Transverse colon (tissue), 4 donors: ENCODE measurements at places on chromosomes 7 and 10. TPM values are rescaled to one million over a fixed set of nuclear protein-coding genes. Genes with fewer than 3 reads are reported as not detected.
A peak's percentile ranks its signal among the peaks of the same experiment; 100 is the strongest.

DNA sequence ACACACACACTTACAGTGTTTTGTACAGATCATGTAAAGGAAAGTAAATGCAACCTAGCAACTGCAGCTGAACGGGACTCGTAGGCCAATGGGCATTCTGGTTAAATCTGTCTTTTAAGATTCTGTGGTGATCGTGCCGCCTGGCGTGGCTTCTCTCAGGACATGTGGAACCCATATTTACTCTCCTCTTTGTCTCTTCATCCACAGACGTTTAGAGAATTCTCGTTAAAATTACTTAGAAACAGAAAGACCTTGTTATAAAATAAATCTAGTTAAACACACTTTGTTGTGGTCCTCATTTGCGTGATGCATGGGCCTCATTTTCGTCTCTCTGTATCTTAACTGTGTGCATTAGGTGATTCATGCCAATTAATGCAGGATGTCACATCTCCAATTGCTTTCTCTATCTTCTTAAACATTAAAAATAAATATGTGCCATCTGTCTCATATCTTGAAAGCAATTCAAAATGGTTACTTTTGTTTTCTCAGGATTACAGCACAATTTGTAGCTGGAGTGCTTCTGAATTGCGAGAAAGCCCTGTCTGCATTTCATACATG is 11.5 kb downstream of the KLF6 start:
- H3K27me3 ChIP-seq: no peaks in the 10 kb centered on the region
- no peak overlapping the region for H3K4me3 ChIP-seq
- H3K4me1 ChIP-seq: peaks cover 30% of the 10 kb centered on the region
- H3K36me3 ChIP-seq: no peaks in the 10 kb centered on the region

DNA sequence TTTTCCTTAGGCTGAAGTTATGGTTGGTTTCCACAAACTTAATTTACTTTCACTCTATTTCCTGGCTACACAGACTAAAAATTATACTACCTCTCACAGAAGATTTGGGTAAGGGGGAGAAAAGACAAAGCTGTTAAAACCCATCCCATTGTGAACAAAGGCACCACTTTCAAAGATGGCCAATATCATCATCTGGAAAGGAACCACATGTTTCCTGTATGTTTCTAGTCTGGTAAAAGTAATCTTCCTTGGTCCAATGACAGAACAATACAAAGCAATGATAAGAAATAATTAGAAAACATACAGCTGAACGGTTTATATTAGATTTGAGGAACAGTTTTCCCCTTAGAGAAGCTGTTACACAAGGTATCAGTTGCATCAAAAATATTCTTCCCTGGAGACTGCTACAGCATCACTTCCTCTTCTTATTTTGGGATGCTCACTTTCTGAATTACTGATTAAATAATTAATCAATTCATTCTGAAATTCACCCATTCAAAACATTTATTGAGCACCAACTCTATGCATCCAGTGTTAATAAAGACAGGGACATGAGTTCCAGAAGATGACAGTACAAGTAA is 8.5 kb upstream of the SFR1 start:
- H3K36me3 ChIP-seq: no peaks in the 10 kb centered on the region
- no peak overlapping the region for H3K27ac ChIP-seq
- no peak for DNase-seq
- H3K4me1 ChIP-seq: peaks cover 16% of the 10 kb centered on the region
- no peaks in the 10 kb centered on the region for H3K27me3 ChIP-seq
- H3K4me3 ChIP-seq: no peak overlapping the region

- no peaks in the 10 kb centered on the region for H3K4me1 ChIP-seq
- no peak overlapping the region for H3K4me3 ChIP-seq
- H3K27me3 ChIP-seq: no peaks in the 10 kb centered on the region
- no peak for DNase-seq
Observed at GRCh38 chr7:125568799-125569198, 639.2 kb upstream of the POT1 start.

- peak overlapping the region; percentile 58 for H3K27ac ChIP-seq
- no peak overlapping the region for H3K4me3 ChIP-seq
- peaks cover 2% of the 10 kb centered on the region for H3K36me3 ChIP-seq
- DNase-seq: no peak
Observed at GRCh38 chr7:134908289-134908688, 78.0 kb upstream of the AGBL3 start.

DNA sequence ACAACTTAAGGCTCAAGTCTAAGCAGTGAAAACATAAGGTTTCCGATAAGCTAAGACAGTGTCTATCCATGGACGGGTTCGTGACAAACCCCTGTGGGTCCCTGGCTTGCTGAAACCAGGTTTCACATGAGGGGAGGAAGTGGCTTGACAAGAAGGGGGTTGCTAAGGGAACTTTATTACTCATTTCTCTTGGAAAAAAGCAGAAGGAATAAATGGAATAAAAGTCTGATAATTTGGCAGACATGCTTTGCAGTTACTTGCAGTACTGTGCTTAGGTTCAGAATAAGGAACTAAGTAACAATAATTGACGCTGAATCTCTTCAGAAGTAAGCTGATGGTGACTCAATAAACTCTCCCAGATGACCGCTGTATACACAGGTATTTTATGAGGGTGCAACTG is 34.7 kb downstream of the RBM17 start:
- no peaks in the 10 kb centered on the region for H3K27me3 ChIP-seq
- no peaks in the 10 kb centered on the region for H3K36me3 ChIP-seq
- no peak overlapping the region for H3K27ac ChIP-seq
- H3K4me3 ChIP-seq: no peak overlapping the region
- DNase-seq: no peak

CEP55 gene
- total RNA-seq: not detected

- no peaks in the 10 kb centered on the region for H3K4me1 ChIP-seq
Observed at GRCh38 chr10:47317251-47317650, 5.0 kb upstream of the GDF2 start.

DNA sequence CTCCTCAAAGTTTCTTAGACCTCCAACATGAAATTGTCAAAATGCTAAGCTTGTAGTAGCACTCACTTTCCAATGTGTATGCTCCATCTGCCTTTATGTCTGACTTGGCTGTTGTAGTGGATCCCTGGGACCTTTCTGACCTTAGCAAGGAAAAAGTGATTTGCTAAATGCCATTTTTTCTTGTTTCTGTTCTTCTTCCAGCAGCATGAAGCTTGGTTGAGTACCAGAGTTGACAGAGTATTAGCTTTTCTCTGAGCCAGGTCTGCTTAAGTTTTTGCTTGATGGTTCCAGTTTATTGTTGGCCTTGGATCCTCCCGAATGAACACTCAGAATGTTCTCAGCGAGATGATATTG is 168.7 kb downstream of the SND1 start:
- no peak overlapping the region for H3K4me3 ChIP-seq
- H3K27me3 ChIP-seq: no peaks in the 10 kb centered on the region
- H3K27ac ChIP-seq: no peak overlapping the region
- no peaks in the 10 kb centered on the region for H3K36me3 ChIP-seq
- H3K4me1 ChIP-seq: no peaks in the 10 kb centered on the region

PAX4 gene
- 0.41 TPM for total RNA-seq

- no peaks in the 10 kb centered on the region for H3K27me3 ChIP-seq
- H3K36me3 ChIP-seq: no peaks in the 10 kb centered on the region
- no peak for DNase-seq
- no peak overlapping the region for H3K27ac ChIP-seq
- H3K4me3 ChIP-seq: no peak overlapping the region
- H3K4me1 ChIP-seq: no peaks in the 10 kb centered on the region
Observed at GRCh38 chr10:77578583-77579227, 58.9 kb downstream of the KCNMA1 start.

DNA sequence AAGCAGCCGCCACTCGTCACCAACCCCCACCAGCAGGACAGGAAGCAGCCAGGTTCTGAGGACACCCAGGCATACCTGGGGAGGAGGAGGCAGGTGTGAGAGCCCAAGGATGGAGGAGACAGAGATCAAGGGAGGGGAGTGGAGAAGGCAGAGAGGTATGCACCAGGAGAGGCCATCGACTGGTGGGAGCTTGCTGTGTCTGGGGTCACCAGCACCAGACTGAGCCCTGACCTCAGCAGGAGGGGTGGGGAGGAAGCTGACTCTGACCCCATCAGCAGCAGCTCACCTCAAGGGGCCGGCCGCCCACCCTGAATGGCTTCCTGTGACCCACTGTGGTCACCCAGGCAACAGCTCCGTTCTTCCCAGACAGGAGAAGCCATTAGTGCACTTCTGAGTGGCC is 7.8 kb downstream of the VIPR2 start:
- no peaks in the 10 kb centered on the region for H3K4me1 ChIP-seq
- DNase-seq: no peak
- H3K27ac ChIP-seq: no peak overlapping the region
- H3K36me3 ChIP-seq: no peaks in the 10 kb centered on the region

DNA sequence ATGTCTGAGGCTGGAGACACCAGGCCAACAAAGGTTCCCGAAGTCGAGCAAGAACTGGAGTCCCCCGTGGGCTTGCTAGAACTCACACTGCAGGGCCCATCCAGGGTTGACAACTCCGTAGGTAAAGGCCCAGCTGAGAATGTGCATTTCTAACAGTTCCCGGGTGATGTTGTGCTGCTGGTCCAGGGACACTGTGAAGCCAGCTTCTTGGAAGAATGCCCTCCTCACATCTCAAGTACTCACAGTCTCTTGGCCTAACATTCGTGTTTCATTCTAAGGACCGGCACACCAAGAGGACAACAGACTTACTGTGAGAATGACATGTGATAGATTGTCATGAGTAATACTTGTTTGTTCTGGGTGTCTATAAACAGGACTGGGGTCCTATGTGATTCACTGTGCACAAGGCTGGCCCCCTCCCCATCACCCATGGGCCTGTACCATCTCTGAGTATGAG is 682.3 kb upstream of the IGFBP3 start:
- no peak for DNase-seq
- no peak overlapping the region for H3K4me3 ChIP-seq
- no peaks in the 10 kb centered on the region for H3K36me3 ChIP-seq
- no peaks in the 10 kb centered on the region for H3K27me3 ChIP-seq
- H3K4me1 ChIP-seq: no peaks in the 10 kb centered on the region

GRCh38 chr7:47314728-47315607 is 266.9 kb downstream of the TNS3 start:
- peak overlapping the region; percentile 76 for H3K27ac ChIP-seq
- no peaks in the 10 kb centered on the region for H3K27me3 ChIP-seq
- no peak for DNase-seq
- no peak overlapping the region for H3K4me3 ChIP-seq
- peaks cover 7% of the 10 kb centered on the region for H3K4me1 ChIP-seq

TMEM273 gene
- total RNA-seq: 0.80 TPM

VWA2 gene
- 0.64 TPM for total RNA-seq

DNA sequence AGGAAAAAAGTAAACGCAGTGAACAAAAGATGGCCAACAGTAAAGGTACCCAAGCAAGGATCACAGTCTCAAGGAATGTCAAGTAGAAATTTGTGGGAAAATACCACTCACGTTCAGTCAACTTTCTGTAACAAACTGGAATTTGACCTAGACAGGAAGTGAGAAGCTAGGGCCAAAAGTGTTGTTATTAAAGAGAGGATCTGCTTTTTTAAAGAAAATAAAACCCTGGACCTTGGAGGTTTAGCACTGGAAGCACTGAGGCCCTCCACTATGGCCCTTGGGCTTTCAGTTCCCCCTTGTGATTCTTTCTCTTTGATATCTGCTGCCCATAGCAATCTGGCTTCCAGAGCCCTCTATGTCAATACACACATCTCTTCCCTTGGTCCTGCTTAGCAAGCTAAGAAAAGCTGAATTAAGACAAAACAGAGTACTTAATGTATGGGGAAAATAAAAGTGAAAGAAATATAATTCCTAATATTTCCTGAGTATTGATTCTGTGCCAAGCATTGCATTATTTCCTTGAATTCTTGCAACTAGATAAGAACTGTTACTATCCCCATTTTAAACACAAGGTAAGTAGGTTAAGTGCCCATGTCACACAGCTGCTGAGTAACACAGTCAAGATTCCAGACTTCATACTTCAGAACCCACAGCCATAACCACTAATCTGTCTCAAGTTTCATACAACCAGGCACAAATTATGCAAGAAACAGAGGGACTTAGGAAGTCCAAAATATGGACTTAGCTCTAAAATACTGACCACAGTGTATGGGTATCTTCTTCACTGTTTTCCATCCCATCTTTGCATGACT is 2.6 kb upstream of the ZNF438 start:
- H3K4me1 ChIP-seq: peaks cover 9% of the 10 kb centered on the region
- no peaks in the 10 kb centered on the region for H3K36me3 ChIP-seq
- no peak overlapping the region for H3K4me3 ChIP-seq
- H3K27ac ChIP-seq: peak overlapping the region; percentile 50

LIPA gene
- total RNA-seq: 11.9 TPM

GRCh38 chr10:53108317-53108934 is 335.8 kb upstream of the MBL2 start:
- H3K4me3 ChIP-seq: no peak overlapping the region
- H3K27ac ChIP-seq: no peak overlapping the region
- no peaks in the 10 kb centered on the region for H3K36me3 ChIP-seq
- no peaks in the 10 kb centered on the region for H3K4me1 ChIP-seq
- H3K27me3 ChIP-seq: no peaks in the 10 kb centered on the region

- H3K36me3 ChIP-seq: no peaks in the 10 kb centered on the region
- DNase-seq: no peak
- no peaks in the 10 kb centered on the region for H3K4me1 ChIP-seq
- H3K4me3 ChIP-seq: no peak overlapping the region
Observed at GRCh38 chr10:73926152-73926764, 15.3 kb downstream of the PLAU start.

NCF1 gene
- total RNA-seq: not detected

DNA sequence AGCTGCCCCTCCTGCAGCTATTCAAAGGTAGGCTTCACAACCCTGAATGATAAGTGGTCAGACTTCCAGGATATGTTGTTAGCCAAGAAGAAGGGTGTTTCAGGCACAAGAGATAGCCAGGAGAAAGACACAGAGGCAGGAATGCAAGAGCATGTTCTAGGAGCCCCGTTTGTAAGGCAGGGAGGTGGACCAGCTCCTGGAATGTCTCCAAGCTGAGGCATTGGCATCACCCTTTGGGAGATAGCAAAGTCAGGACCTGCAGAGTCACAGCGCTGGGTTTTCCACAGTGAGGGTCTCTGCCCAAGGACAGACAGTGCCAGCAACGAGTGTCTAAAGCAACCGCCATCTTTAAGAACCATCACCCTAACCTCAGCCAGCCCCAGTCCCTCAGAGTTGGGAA is 484.5 kb upstream of the ZMIZ1 start:
- no peaks in the 10 kb centered on the region for H3K27me3 ChIP-seq
- H3K27ac ChIP-seq: peak overlapping the region; percentile 19
- H3K4me1 ChIP-seq: peaks cover 20% of the 10 kb centered on the region
- DNase-seq: no peak
- no peak overlapping the region for H3K4me3 ChIP-seq

DNA sequence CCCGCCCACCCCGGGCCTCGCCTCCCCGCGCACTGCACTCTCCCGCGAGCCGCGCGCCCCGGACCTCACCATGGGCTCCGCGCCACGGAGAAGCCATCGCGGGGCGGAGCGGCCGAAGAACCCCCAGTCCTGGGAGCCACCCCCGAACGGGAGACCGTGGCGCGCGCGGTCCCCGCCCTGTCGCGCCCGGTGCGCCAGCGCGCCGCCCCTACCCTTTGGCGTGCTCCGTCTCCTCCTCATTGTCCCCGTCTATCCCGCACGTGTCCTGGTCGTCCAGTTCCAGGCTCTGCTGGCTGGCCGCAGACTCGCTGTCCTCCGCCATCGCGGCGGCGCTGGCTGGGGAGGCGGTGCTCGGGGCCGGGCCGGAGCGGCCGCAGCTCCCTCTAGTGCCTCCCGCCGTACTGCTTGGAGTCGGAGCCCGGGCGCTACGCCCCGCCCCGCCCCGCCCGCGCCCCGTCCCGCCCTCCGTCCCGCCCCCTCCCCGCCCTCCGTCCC is at the start of gene NMT2:
NMT2 (minus strand) TSS at position 403 of the 495 bp plus-strand sequence; CDS start at position 322, 81 bp downstream.
- H3K4me3 ChIP-seq: peak within 1 kb of the TSS; percentile 93
- H3K4me1 ChIP-seq: peaks cover 3% of the 10 kb centered on the region
- H3K27me3 ChIP-seq: no peaks in the 10 kb centered on the region
- DNase-seq: no peak
- H3K27ac ChIP-seq: peak within 1 kb of the TSS; percentile 96
